Heart right ventricle (tissue), 16 donors: ENCODE measurements at places on chromosomes 3 and 15. TPM values are rescaled to one million over a fixed set of nuclear protein-coding genes. Genes with fewer than 3 reads are reported as not detected.

The HIGD2B gene
- not detected for total RNA-seq

- DNase-seq: no peak
Observed at GRCh38 chr3:49955636-49956035, 15.7 kb downstream of the RBM6 start.

GRCh38 chr3:43686700-43687498, 3.8 kb upstream of the ABHD5 start:
- DNase-seq: no peak

The AMT gene
- 36.8 TPM for total RNA-seq

DNA sequence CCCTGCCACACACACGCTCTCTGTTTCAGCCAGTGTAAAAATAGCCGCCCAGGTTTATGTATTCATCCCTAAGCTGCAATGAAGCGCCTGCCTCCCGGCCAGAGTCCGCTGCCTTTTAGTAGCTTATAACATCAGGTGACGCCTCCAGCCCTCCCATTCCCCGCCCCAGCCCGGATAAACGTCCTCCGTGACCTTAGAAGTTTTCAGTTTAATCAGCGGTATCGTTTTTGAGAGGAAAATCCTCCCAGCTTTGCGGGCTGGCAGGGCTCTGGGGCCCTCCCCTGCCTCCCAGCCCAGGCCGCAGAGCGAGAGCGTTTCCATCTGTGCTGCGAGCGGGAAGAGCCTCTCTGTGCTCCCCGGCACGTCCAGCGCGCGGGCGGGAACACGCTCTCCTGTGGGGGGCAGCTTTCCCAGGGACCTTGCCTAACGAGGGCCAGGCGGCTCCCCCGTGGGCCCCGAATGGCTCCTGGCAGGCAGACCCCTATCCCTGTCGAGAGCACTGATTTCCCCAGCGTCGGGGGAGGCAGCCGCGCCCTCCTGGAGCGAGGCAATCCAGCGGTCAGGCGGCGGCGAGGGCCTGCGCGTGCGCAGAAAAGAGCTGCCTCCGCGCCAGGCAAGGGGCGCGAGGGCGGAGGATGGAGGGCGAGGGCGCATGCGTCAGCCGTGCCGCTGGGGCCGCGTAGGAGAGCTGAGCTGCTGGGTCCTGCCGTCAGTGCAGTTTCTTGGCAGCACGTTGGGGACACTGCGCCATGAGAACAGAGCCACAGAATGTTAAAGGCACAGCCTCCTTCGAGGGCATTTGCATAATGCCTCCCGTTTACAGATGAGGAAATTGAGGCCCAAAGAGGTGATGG, 71.1 kb downstream of the CCNL1 start:
- DNase-seq: peak; percentile 96

DNA sequence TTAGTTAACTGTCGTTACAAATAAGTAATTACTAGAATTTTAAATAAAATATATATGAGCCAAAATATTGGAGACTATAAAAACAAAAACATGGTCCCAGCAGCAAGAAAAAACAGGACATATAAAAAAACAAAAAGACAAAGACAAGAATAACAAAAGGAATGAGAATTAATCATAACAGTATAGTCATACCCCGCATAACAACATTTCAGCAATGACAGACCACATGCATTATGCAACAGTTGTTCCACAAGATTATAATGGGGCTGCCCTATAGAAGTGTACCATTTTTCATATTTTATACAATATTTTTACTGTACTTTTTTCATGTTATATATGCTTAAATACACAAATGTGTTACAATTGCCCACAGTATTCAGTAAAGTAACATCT, 5.6 kb downstream of the HLTF start:
- no peak for DNase-seq

The ROPN1 gene
- total RNA-seq: not detected

GRCh38 chr3:156888176-156888575, 62.0 kb downstream of the LEKR1 start:
- DNase-seq: no peak

The GMNC gene
- total RNA-seq: 0.45 TPM

The C15orf61 gene
- 14.2 TPM for total RNA-seq

GRCh38 chr3:135760581-135760980, 204.9 kb upstream of the PPP2R3A start:
- DNase-seq: no peak

The ZSCAN29 gene
- 15.1 TPM for total RNA-seq

The FANCD2OS gene
- not detected for total RNA-seq
